H54 (cell line): ENCODE measurements at places on chromosomes 1 and 21.

GRCh38 chr1:112267929-112268328 lies 128.1 kb upstream of the CTTNBP2NL start:
- DNase-seq, result no peak

GRCh38 chr1:65845535-65846060 lies 52.9 kb downstream of the PDE4B start:
- DNase-seq, result no peak

GRCh38 chr1:37448185-37448584 lies 26.2 kb upstream of the ZC3H12A start:
- no peak for DNase-seq

GRCh38 chr1:15870421-15870820 lies 22.9 kb downstream of the SPEN start:
- DNase-seq, result no peak

- no peak for DNase-seq
Observed at GRCh38 chr1:107342316-107342715, 201.5 kb downstream of the NTNG1 start.

- DNase-seq, result no peak
Observed at GRCh38 chr1:222897527-222898190, 82.8 kb downstream of the DISP1 start.

GRCh38 chr1:94831641-94832040 lies 11.5 kb downstream of the SLC44A3 start:
- no peak for DNase-seq

DNA sequence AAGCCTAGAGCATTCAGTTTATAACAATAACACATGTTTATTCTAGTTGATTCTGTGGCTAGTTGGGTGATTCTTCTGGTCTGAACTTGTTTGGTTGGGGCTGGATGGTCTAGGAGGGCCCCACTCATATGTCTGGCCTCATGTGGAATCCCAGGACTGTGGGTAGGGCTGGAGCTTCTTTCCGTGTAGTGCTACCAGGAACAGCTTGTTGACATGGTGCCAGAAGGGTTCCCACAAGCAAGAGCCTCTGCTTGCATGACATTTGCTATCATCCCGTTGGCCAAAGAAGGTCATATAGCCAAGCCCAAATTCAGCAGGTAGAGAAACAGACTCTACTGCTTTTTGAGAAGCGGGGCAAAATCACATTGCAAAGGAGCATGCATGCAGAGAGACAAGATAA lies 67.6 kb upstream of the PPP2R5A start:
- DNase-seq, result no peak

DNA sequence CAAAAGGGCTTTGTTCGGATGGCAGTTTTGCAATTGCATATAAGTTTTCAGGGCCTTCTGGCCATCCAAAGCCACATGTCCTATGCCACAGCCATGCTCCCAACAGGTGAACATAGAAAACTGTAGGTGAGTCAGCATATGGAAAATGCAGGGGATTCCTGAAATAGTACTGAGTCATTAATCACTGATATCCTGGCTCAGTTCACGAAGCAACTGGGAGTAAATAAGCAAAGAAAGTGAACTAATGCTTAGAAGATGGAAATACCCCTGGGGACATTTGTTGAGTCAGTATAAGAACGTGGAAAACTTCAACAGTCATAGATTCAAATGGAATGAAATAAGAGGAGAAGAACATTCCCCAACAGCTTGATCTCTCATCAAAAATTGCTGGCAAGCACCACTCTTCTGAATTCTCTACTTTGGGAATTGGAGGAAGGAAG lies 148.9 kb upstream of the RUNX1 start:
- DNase-seq, result no peak

GRCh38 chr1:8627728-8628127 lies 189.7 kb downstream of the RERE start:
- DNase-seq, result no peak

GRCh38 chr1:235971020-235971419 lies 93.9 kb downstream of the NID1 start:
- no peak for DNase-seq

- DNase-seq, result no peak
Observed at GRCh38 chr1:35901235-35901634, 18.2 kb downstream of the AGO1 start.

- no peak for DNase-seq
Observed at GRCh38 chr1:152817309-152817708, 5.5 kb downstream of the LCE1B start.

DNA sequence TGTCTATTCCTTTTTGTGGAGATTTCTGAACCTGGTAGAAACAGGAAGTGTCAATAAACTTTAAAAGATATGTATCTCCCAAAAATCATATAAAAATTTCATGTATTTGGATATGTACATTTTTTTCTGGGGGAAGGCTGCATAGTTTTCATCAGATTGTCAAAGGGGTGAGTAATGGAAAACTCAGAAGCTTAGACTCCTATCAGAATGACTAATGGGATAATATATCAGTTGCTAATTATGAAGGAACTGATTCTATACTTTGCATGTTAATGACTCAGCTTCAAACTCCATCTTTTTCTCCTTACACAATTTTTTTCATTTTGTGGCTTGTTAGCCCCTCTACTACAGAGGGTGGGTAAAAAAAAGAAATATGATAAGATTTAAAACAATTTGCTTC lies 55.9 kb downstream of the GON4L start:
- DNase-seq, result no peak

- no peak for DNase-seq
Observed at GRCh38 chr1:118154220-118154619, 30.8 kb downstream of the SPAG17 start.

GRCh38 chr1:94875794-94876193 lies 51.1 kb downstream of the CNN3 start:
- DNase-seq, result no peak

DNA sequence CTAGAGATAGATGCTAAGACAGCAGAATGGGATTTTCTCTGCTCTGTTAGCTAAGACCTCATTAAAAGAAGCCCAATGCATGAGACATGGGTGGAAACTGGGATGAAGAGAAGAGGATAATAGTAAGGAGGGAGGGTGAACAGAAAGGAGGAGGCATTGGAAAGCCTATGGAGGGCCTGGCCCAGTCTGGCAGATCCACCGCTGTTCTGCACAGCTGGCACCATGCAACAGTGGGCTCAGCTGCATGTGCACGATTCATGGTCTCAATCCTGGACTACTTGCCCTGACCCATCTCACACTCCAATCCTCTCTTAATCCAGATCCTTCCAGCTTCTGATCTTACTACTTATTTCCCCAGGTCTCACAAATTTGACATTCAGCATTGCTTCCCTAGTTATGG lies 2.2 kb downstream of the PHC2 start:
- no peak for DNase-seq

GRCh38 chr1:150516050-150516591 lies 569 bp downstream of the FALEC start:
- no peak for DNase-seq

DNA sequence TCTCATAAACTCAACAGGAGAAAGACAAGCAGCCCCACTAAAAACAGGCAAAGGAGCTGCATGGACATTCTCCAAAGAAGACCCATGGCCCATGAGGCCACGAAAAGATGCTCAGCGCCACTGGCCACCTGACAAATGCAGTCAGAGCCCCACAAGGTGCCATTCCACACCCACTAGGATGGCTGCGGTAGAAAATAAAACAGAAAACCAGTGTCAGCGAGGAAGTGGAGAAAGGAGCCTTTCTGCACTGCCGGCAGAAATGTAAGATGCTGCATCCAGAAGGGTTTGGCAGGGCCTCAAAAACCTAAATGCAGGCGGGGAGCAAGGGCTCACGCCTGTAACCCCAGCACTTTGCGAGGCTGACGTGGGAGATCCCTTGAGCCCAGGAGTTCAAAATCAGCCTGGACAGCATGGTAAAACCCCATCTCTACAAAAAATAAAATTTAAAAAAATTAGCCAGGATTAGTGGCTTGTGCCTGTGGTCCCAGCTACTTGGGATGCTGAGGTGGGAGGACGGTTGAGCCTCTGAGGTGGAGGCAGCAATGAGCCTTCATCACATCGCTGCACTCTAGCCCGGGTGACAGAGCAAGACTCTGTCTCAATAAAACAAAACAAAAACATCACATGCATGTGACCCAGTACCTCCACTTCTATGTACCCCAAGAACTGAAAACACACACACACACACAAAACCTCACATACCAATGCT lies 4.2 kb downstream of the WNT9A start:
- no peak for DNase-seq

GRCh38 chr1:156689953-156690674 lies 12.9 kb upstream of the NES start:
- DNase-seq, result no peak

GRCh38 chr21:46052703-46053651 lies 44.9 kb upstream of the COL6A2 start:
- peak; percentile 62 for DNase-seq

DNA sequence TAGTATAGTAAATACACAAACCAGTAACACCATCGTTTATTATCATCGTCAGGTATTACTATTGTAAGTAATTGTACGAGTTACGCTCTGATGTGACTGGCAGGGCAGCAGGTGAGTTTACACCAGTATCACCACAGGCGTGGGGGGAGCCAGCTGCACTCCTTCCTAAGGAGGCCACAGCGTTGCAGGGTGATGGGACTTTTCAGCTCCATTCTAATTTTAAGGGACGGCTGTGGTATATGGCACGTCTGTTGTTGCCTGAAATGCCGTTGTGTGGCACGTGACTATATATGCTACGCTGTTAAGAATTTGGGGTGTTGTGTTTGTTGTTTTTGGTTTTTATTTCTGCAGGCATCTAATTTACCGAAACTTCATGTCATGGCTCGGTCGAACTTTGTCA lies 164.8 kb upstream of the COL6A1 start:
- DNase-seq, result no peak

GRCh38 chr1:226682871-226683814 lies 55.9 kb downstream of the ITPKB start:
- no peak for DNase-seq

- no peak for DNase-seq
Observed at GRCh38 chr1:210565306-210565705, 236.6 kb downstream of the HHAT start.

DNA sequence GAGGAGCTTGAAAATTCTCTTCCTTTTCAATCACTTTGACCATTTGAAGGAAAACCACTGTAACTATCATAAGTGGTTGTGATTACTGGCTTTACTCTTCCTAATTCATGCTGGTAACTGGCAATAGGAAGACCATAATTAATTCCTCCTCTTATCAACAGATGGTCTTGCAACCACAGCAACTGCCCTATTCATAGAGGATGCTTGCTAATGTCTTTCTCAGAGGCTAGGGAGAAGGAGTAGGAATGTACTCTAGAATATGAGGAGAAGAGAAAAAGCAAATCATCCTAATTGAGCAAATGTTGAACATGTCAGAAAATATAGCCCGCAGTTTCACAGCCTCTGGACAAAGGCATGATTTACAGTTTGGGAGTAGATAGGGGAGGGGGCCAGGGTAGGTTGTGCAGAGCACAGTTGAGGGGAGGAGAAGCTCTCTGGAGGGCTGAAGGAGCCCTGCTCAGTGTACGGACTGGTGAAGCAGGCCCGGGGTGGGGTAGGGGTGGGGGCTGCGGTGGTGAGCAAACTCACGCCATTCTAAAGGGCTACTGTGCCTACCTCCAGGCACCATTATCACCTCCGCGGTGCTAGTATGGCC lies 192.9 kb downstream of the PCP4 start:
- DNase-seq, result no peak

GRCh38 chr1:159076438-159077119 lies at the start of gene AIM2:
AIM2 (minus strand) TSS chr1:159076766; CDS start chr1:159073499, 3,267 bp downstream.
- no peak for DNase-seq

DNA sequence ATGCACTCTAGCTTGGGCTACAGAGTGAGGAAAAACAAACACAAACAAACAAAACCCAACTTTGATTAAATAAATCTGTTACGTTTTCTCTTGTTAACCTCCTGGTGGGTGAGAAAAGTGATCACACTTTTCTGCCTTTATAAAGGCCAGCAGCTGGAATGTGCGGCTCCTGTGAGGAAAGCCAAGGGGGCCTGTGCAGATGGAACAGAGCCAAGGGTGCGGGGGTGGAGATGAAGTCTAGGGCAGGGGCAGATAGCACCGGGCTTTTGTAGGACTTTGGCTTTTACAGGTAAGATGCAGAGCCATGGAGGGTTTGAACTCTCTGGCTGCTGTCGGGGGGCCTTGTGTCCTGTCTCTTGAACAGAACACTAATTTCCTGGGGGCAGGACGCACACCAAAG lies 40.7 kb upstream of the GPR37L1 start:
- DNase-seq, result no peak

GRCh38 chr1:162276493-162276892 lies 100.2 kb downstream of the SPATA46 start:
- no peak for DNase-seq

- DNase-seq, result no peak
Observed at GRCh38 chr1:32063261-32063681, 9.5 kb upstream of the TMEM39B start.

GRCh38 chr1:153550398-153550758 lies 1.3 kb upstream of the S100A3 start:
- no peak for DNase-seq

DNA sequence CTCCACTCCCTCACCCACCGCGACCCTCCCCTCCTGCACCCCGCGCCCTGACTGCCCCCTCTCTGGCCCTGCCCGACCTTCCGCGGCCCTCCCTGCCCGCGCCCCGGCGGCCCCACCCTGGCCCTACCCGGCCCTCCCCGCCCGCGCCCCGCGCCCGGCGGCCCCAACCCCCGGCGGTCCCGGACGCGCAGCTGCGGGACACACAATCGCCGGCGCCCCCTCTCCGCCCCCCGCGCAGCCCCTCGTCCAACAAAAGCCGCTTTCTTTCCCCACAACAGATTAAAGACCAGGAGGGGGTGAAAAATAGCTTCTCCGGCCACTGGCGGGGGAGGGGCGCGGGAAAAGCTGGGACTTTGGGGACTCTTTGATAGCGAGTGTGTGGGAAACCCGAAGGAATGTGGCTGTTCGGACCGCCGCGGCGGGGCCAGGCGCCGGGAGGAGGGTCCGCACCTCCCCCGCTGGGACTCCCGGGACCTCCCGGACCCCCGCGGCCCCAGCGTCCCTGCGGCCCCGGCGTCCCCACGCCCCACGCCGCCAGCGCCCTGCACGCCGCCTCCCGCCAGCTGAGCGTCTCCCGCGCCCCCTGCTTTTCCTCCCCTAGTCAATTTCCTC lies 8.8 kb upstream of the ID3 start:
- DNase-seq, result no peak

- DNase-seq, result no peak
Observed at GRCh38 chr1:21295002-21295401, 4.7 kb upstream of the ECE1 start.

GRCh38 chr1:99646868-99647267 lies 955 bp downstream of the PALMD start:
- DNase-seq, result no peak

- no peak for DNase-seq
Observed at GRCh38 chr1:186772228-186772627, 56.5 kb upstream of the PLA2G4A start.
